Fibroblast of lung (primary cell): ENCODE measurements at places on chromosomes 1 and 21. TPM values are rescaled to one million over a fixed set of nuclear protein-coding genes. Genes with fewer than 3 reads are reported as not detected.

The FASLG gene
- not detected in 2 replicates for total RNA-seq

The CR2 gene
- not detected in 2 replicates for total RNA-seq

The SSX2IP gene
- 23.1 and 41.5 TPM in 2 replicates for total RNA-seq

The TTC22 gene
- not detected in 2 replicates for total RNA-seq

The STPG1 gene
- 3.3 and 7.9 TPM in 2 replicates for total RNA-seq

The HUNK gene
- total RNA-seq = under 0.01 and 0.33 TPM in 2 replicates

DNA sequence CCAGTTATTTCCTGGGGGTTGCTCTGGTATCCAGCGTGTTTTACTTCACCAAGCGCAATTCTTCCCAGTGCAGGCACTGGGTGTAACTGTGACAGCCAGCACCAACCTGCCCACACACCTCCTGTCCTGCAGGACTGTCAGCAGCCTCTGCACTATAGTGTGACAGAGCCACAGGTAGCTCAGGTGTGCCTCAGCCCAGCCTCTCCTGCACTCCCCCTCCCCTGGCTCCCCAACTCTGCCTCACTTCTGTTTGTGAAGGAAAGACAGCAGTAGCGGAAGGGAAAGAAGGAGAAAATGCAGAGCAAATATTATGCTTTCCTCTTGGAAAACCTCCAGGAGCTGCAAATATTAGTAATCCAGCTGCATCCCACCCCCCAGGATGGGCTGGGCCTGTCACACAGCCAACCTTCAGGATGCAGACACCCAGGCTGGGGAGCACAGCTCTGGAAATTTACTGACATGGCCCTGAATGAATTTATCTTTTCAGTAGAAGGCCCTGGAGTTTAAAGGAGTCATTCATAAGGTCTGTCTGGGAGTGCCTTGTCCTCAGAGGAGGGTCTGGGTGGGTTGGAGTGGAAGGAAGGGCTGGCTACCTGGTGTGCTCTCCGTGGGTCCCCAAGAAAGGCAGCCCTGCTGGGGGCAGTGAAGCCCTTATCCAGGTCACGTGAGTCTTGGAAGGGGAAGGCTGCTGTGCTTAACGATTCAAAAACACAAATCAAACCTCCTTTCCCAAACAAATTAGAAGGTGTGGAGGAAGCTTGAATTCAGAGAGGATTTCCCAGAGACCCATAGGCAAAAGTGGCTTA, 20.9 kb downstream of the CAPN2 start:
- no peak for DNase-seq

GRCh38 chr1:59986516-59987310, 60.1 kb upstream of the CYP2J2 start:
- DNase-seq = no peak

DNA sequence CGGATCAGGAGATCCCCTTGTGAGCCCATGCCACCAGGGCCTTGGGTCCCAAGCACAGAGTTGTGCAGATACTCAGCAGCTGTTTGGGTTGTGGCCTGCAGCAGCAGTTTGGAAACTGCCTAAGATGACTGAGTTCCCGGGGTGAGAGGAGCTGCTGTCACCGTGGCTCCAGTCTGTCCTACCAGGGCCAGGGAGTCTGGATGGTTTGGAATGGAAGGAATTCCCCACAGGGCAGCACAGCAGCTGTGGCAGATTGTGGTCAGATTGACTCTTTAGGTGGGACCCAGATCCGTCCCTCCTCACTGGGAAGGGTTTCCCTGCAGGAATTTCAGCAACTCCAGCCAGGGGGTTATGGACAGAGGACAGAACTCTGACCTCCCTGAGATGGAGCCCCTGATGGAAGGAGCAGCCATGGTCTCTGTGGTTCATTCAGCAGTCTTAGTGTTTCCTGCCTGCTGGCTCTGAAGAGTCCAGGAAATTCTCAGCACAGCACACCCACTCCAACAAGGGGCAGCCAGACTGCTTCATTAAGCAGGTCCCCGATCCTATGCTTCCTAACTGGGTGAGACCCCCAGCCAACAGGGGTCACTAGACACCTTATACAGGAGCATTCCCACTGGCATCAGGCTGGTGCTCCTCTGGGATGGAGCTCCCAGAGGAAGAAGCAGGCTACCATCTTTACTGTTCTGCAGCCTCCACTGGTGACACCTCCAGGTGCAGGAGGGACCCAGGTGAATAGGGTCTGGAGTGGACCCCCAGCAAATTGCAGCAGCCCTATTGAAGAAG, 51.5 kb upstream of the TNFSF4 start:
- DNase-seq = no peak

DNA sequence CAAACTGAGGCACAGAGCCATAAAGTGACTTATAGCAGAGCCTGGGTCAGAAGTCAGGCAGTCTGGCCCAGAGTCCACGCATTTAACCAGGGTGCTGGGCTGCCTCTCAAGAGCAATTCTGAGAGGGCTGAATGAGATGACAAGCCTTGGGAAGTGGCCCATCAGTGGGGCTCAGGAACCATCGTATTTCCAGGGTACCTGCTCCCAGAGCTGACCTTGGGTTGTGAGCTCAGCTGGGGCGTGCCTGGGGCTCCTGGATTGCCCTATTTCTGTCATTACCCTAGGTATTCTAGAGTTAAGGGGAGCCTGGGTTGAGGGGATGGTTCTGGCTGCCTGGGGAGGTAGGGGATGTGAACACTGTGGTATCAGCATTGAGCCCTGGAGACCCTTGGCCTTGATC, 49.4 kb downstream of the LGR6 start:
- no peak for DNase-seq

DNA sequence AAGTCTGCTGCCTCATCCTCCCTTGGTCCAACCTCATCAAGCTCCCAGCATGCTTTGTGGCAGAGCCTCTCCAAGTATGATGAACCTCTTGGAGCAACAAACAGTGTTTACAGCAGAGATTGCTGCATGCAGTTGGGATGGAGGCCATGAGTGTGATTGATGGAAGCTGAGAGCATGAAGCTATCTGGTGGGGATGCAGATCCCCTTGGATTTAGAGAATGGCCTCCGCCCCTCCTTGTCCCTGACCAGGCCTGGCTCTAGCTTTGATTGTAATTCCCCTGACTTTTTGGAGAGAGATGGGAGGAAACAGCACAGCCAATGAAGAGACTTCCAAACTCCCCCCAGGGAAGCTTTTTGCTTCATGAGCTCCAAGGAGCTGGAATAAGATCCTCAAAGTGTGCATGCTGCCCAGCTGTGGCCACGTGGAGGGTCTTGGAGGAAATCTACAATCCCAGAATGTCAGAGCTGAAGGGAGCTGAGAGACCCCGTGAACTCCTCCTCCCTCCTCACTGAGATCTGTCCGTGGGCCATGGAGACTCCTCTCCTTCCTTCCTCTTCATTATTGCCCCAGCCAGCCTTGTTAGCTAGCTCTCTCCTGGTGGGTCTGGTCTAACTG, 165.3 kb upstream of the USP24 start:
- DNase-seq = no peak

DNA sequence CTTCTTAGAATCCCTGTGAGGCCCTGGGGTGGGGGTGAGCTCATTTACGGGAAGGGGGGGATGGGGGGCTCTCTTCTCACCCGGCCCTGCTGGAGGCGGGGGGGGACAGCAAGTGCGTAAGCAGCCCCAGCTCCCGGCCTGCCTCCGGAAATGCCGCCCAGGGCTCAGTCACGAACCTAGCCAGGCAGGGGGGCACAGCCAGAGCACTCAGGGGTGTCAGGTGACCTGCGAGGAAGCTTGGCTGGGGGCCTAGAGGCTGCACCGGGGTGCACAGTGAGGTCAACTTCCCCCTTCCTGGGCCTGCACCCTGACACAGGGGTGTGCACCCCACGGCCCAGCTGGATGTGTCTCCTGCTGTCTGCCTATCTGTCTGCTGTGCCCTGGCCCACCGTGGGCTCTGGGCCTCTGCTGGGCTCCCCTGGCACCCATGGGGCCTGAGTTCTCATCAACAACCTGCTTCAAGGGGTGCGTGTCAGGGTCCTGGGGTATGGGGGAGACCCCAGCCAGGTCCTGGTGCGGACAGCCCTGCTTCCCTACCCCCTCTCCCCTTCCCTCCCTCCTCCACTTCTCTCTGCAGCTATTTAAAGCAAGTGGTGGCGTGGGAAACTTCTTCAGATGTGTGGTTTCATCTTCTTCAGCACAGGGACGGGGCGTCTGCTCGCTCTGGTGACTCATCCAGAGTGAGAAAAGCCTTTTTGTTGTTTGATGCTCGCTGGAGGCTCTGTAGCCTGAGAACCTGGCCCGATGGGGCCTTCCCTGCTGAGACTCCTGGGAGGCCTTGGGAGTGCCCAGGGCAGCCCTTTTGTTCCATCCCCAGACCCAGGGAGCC, 92.5 kb upstream of the RUNX3 start:
- peak; percentile 77 for DNase-seq

DNA sequence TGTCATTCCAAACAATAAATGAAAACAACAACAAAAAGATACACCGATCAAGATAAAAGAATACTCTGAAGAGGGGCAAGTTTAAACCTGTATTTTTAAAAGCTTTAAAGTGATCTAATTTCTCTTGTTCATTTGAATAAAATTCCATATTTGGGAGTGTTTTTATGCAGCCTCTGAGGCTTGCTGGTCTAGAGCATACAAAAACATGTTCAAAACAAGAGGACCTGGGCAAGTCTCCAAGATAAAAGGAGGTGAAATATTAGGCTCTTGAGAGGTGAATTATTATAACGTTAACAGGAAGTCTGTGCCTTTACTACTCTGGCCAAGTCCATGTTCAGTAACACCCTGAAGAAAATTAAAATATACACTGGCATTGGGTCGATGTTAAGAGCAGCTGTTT, 20.1 kb downstream of the URB1 start:
- no peak for DNase-seq

- peak; percentile 36 for DNase-seq
Observed at GRCh38 chr1:58780836-58781452, 2.9 kb downstream of the JUN start.

- no peak for DNase-seq
Observed at GRCh38 chr1:39727221-39727931, 11.3 kb upstream of the PPIE start.
